ENCODE measurements at places on chromosomes 1 and 21. TPM values are rescaled to one million over a fixed set of nuclear protein-coding genes. Genes with fewer than 3 reads are reported as not detected.

GRCh38 chr1:169586395-169587255 is at the start of gene F5:
Gene F5, minus strand, starts transcription at chr1:169586481. Its CDS starts 95 bp downstream, at chr1:169586386.
- DNase-seq: peak; percentile 92
- H3K36me3 ChIP-seq: peaks cover 12% of the 10 kb centered on the region
- H3K4me1 ChIP-seq: peaks cover 62% of the 10 kb centered on the region
- H3K27ac ChIP-seq: peak within 1 kb of the TSS; percentile 92
- peak within 1 kb of the TSS; percentile 95 for H3K4me3 ChIP-seq

- no peaks in the 10 kb centered on the region for H3K27me3 ChIP-seq
- DNase-seq: no peak
- peak overlapping the region; percentile 88 for H3K27ac ChIP-seq
- H3K4me1 ChIP-seq: peaks cover 44% of the 10 kb centered on the region
Observed at GRCh38 chr1:145985502-145986439, 10.6 kb downstream of the TXNIP start.

The BTBD8 gene
- 1.0 TPM for total RNA-seq

GRCh38 chr1:219837274-219837993 is 90.9 kb downstream of the SLC30A10 start:
- peak; percentile 59 for DNase-seq
- no peaks in the 10 kb centered on the region for H3K36me3 ChIP-seq
- H3K4me3 ChIP-seq: no peak overlapping the region
- H3K27ac ChIP-seq: no peak overlapping the region
- no peaks in the 10 kb centered on the region for H3K27me3 ChIP-seq

The RCSD1 gene
- 74.7 TPM for total RNA-seq

DNA sequence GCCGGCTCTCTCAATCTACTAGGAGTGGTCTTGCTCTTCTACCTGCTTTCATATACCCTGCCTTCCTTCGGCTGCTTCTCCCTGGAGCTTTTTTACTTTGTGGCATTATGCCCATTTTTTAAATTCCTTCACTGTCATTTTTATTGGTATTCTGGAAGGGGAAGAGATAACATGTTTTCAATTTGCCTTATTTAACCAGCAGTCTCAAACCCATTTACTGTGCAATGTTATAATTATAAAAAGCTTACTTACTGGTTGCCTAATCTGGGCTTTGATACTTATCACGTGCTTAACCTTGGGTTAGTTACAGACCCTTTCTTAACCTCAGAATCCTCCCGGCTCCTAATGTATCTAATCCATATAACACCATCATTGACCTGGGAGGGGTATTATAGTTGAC is 128.1 kb downstream of the SIPA1L2 start:
- no peaks in the 10 kb centered on the region for H3K27me3 ChIP-seq
- H3K27ac ChIP-seq: no peak overlapping the region
- no peak overlapping the region for H3K4me3 ChIP-seq

DNA sequence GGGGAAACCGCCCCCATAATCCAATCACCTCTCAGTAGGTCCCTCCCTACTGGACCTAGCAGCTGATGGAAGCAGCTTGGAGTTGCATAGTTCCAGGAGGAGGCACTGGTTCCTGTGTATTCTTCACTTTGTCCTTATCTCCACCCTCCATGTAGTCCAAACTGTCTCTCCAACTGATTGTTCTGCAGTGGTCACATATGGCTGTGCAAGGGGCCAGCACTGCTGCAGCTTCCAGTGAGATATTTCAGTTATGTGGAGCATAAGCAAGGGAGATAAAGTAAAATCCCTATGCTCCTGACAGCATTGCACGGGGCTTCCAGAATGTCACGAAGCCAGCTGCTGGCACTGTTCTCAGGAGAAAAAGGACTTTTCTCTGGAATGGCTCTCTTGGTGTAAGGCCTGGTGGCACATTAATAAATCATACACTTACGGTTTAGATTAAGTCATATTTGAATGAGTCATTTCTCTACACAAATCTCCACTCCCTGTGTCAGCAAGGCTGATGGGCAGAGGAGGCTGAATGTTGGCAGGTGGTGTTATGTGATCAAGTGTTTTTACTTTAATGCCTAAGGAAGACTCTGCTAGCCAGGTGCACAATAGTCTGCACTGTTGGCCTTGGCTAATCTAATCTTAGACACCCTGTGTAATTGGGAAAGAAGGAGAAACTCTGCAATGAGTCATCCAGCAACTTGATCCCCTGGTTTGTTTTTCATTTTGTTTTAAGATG is 93.4 kb downstream of the KCNK1 start:
- no peak for DNase-seq
- H3K4me1 ChIP-seq: no peaks in the 10 kb centered on the region
- no peak overlapping the region for H3K4me3 ChIP-seq
- peaks cover 2% of the 10 kb centered on the region for H3K27me3 ChIP-seq
- H3K27ac ChIP-seq: no peak overlapping the region
- no peaks in the 10 kb centered on the region for H3K36me3 ChIP-seq

DNA sequence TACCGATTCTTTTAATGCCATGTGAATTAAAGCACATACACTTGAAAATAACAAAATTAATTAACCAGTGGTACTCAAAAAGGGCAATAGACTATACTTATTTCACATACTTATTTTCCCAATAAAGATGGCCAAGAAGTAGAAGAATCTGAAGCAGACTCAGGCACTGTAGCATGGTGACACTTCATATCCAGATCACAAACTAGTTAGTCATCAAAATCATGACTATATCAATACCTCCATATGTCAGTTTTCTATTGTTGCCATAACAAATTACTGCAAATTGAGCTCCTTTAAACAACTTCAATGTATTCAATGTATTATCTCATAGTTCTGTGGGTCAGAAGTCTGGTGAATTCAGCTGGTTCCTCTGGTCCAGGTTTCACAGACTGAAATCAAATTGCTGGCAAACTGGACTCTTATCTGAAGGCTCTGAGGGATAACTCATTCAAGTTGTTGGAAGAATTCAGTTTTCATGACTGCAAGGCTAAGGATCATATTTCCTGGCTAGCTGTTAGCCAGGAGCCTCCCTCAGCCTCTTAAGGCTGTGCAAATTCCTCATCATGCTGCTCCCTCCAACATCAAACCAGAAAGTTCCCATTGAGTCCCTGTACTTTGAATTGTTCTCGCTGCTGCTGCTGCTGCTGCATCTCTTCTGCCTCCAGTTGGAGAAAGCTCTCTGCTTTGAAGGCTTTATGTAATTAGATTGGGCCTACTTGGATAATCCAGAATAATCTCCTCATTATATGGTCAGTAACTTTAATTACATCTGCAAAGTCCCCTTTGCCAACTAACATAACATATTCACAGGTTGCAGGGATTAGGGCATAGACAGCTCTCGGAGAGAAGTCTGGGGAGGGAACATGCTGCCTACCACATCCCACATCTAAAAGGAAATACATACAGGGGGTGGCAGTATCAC is 91.5 kb downstream of the MRPL39 start:
- H3K4me1 ChIP-seq: peaks cover 30% of the 10 kb centered on the region
- no peak for DNase-seq
- H3K27me3 ChIP-seq: no peaks in the 10 kb centered on the region

DNA sequence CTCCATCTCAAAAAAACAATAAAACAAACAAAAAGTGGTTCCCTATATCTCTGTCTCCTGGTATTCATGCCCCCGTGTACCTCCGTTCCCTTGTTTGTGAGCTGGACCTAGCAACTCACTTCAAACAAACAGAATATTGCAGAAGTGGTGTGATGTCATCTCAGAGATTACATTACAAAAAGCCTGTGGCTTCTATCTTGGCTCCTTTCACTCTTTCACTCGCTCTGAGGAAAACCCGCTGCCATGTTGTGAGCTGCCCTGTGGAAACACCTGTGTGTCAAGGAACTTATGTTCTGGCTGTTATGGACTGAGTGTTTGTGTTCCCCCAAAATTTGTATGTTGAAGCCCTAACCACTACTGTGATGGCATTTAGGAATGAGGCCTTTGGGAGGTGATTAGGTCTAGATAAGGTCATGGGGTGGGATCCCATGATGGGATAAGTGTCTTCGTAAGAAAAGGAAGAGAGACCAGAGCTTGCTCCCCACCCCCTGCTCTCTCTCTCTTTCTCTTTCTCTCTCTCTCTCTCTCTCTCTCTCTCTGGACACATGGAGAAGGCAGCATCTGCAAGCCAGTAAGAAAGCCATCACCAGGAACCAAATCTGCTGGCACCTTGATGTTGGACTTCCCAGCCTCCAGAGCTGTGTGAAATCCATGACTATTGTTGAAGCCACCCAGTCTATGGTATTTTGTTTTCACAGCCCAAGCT is 7.4 kb upstream of the HYI start:
- H3K4me1 ChIP-seq: peaks cover 6% of the 10 kb centered on the region
- H3K4me3 ChIP-seq: no peak overlapping the region

- peaks cover 24% of the 10 kb centered on the region for H3K4me1 ChIP-seq
- H3K36me3 ChIP-seq: no peaks in the 10 kb centered on the region
- H3K27ac ChIP-seq: no peak overlapping the region
- DNase-seq: peak; percentile 54
Observed at GRCh38 chr1:234617986-234618736, 8.2 kb upstream of the IRF2BP2 start.

DNA sequence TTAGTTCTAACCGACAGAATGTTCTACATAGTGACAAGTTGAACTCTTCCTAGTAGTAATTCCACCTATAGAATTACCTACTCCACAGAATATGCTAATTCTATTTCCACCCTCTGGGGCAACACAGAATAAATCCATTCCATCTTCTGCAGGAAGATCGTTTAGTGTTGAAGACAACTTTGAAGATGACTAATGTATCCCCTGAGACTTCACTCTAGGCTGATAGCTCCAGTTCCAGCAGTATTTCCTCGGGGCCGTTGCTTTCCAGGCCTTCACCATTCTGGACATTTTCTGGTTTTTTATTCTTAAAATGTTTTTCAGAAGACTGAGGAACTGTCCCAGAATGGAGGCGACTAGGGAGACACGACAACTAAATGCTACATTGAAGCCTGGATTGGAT is 61.0 kb upstream of the CSF1 start:
- no peaks in the 10 kb centered on the region for H3K36me3 ChIP-seq
- DNase-seq: no peak
- H3K4me3 ChIP-seq: no peak overlapping the region
- no peaks in the 10 kb centered on the region for H3K27me3 ChIP-seq
- H3K27ac ChIP-seq: no peak overlapping the region

- peaks cover 19% of the 10 kb centered on the region for H3K36me3 ChIP-seq
- H3K4me1 ChIP-seq: peaks cover 41% of the 10 kb centered on the region
- H3K27ac ChIP-seq: peak overlapping the region; percentile 26
- H3K27me3 ChIP-seq: peaks cover 2% of the 10 kb centered on the region
Observed at GRCh38 chr1:12601700-12602658, 16.0 kb downstream of the DHRS3 start.

DNA sequence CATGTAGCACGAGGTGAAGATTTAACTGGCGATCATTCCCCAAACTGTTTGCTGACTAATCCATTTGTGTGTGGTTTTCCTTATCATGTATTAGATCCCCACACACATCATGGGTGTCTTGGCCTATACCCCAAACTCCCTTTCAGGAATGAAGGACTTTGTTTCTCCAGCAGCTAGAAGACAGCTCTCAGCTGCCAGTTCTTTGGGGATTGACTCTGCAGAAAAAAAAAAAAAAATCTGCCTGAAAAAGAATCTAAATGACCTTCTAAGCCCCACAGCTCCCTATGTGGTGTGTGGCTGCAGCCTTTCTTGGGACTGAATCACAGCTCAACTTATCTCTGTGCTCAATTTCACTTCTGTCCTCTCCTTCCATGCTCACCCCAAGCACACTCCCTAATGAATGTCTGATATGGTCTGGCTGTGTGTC is 256.3 kb upstream of the DUSP10 start:
- peaks cover under 1% of the 10 kb centered on the region for H3K27me3 ChIP-seq
- no peaks in the 10 kb centered on the region for H3K36me3 ChIP-seq
- no peak overlapping the region for H3K4me3 ChIP-seq

DNA sequence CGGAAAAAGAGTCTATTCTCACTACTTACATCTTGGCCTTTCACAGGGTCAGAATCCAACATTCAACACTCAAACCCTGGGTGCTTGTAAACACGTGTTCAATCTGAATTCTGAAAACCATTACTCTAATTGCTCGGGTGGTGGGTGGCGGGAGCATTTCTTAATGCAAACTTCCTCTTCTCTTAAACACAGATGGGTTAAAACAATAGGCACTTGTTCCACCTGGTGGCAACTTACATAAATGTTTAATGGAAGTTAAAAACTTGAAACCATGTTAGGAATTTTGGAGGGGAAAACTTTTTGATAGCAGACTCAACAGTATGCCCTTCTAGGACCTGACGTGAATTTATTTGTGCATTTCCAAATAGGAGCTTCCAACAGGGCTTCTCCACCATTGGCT is 23.4 kb upstream of the TDRD10 start:
- no peak overlapping the region for H3K4me3 ChIP-seq
- peaks cover 9% of the 10 kb centered on the region for H3K27me3 ChIP-seq
- peak; percentile 67 for DNase-seq
- no peaks in the 10 kb centered on the region for H3K36me3 ChIP-seq
- peaks cover 14% of the 10 kb centered on the region for H3K4me1 ChIP-seq

The CLIC4 gene
- 17.4 TPM for total RNA-seq
